ENCODE measurements at places on chromosomes 16 and 17.

GRCh38 chr17:39002991-39003715, 36.0 kb upstream of the FBXO47 start:
- no peak for DNase-seq

GRCh38 chr17:38358586-38359513, 7.2 kb downstream of the SOCS7 start:
- no peak for DNase-seq

DNA sequence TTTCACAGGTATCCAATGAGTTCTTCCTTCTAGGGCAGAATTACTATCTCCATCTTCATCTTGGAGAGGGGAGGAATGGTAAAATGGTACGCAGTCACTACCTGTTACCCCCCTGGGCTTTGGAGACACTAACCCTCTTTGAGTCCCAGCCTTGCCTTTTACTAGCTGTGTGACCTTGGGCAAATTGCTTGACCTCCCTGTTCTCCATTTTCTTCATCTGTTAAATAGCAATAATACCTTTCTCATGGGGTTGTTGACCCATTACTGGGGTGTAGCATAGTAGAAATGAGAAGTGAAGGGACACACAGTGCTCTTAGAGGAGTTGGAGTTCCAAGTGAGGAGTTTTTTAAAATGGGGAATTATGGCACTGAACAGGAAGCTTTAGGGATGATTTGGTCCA, 324.7 kb downstream of the FOXL1 start:
- DNase-seq: no peak

- DNase-seq: no peak
Observed at GRCh38 chr17:79549141-79549915, 61.5 kb downstream of the RBFOX3 start.

GRCh38 chr16:15980329-15980728, 30.9 kb downstream of the ABCC1 start:
- no peak for DNase-seq

DNA sequence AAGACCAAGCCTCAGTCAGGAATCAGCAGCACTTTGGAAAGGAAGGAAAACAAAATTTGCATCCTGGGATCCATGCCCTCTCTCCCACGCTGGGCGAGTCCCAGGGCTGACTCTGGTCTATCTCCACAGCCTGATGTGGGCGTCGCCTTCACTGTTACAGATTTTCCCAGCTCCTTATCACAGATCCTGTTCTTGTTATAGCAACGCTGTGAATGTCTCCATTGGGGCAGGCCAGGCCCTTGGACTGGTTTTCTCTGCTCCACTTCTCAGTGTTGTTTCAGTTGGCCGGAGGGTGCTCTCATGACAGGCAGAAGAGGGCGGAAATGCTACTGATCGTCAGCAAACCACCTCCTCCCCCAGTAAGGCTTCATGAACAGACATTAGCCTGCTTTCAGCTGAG, 127.9 kb upstream of the CDH11 start:
- no peak for DNase-seq

All from activated CD4-positive, CD25-positive, alpha-beta regulatory T cell (primary cell).